ENCODE measurements at places on chromosomes 4 and X. TPM values are rescaled to one million over a fixed set of nuclear protein-coding genes. Genes with fewer than 3 reads are reported as not detected.

- peak; percentile 39 for DNase-seq
Observed at GRCh38 chrX:27132862-27133261, 330.3 kb downstream of the PPP4R3C start.

GRCh38 chrX:118315529-118315928 lies 30.4 kb upstream of the WDR44 start:
- no peak for DNase-seq

GRCh38 chr4:146640465-146641061 lies 1.9 kb downstream of the POU4F2 start:
- no peak for DNase-seq

DNA sequence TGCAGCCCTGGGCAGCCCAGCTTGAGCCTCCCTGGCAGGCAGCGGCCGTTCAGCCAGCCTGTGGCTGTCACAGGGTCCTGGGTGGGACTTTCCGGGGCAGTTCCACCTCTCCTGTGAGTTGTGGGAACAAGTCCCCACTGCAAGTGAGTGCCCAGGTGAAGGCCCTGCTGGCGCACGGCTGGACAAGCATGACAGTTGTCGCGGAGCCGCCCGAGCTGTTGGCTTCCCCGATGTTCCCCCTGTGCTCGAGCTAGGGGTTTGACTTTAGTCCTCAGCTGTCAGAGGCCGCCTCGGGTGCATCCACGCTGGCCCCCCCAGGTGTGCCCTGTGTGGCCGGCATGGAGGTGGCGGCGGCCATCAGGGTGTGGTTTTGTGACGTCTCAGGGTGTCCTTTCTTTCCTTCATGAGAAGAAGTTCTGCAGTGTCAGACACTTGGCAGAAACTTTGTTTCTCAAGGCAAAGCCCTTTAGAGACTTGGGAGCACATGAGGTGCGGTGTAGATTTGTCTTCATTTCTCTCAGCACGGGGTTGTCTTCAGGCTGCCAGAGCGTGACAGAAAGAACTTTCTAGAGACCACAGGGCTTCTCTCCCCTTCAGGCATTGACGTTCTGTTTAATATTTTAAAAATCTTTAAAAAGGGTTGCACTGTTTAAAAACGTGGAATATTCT lies 69.4 kb upstream of the HGFAC start:
- no peak for DNase-seq

Gene STK32B
- 7.6 TPM for polyA plus RNA-seq

Gene AWAT2
- polyA plus RNA-seq, result not detected

Gene LRRC66
- 0.75 TPM for polyA plus RNA-seq
